Right cardiac atrium (tissue), 5 donors: ENCODE measurements at places on chromosomes 4 and X. TPM values are rescaled to one million over a fixed set of nuclear protein-coding genes. Genes with fewer than 3 reads are reported as not detected.
A peak's percentile ranks its signal among the peaks of the same experiment; 100 is the strongest.

- DNase-seq = no peak
Observed at GRCh38 chr4:36218121-36218520, 26.2 kb downstream of the ARAP2 start.

GRCh38 chr4:8176547-8177399 lies 18.2 kb upstream of the ABLIM2 start:
- peak; percentile 81 for DNase-seq

DNA sequence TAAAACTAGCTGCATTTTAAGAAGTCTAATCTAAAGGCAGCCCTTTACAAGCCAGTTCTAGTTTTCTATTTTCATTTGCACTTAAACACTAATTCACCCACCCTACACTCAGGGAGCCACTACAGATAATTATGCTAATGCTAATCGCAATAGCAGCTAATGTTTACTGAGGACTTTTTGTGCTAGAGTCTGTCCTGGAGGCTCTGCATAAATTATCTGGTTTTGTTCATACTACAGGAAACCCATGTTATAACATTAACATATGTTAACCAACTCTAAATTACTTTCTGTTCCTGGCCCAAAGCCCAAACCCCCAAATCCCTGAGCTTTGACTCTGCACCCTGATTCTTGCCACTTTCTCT lies 480 bp upstream of the RADX start:
- DNase-seq = no peak

GRCh38 chr4:153684971-153685371 lies 891 bp downstream of the TLR2 start:
- DNase-seq = no peak

DNA sequence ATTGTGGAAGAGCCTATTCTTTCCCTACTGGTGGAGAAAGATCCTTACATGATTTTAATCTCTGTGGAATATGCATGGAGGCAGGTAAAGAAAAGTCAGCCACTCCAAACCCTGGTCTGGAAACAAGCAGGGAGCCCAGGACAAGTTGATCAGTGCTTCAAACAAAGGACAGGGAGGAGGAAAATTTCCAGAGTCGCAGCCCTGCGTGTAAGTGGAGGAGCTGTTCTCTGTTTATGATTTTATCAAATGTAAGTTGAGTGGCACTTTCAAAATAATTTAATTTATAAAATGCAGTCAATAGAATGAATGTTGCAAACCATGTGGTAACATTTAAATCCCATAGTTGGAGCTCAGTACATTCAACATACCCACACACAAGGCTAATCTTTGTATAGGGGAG lies 57.0 kb downstream of the SLC34A2 start:
- DNase-seq = no peak

DNA sequence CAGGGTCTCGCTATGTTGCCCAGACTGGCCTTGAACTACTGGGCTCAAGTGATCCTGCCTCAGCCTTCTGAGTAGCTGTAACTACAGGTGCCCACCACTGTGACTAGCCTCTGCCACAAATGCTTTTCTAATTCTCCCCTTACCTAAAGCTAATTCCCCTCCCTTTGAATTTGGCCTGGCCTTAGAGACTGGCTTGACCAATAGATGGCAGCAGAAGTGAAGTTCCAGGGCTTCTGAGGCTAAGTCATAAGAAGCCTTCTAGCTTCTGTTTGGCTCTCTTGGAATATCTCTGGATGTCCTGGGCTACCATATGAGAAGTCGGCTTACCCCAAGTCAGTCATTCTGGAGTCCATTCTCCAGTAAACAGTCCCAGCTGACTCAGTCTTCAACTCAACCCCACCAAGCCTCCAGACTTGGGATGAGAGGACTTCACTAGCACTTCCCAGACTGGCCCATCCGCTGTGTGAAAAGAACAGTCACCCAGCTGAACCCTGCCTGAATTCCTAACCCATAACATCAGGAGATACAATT lies 61.0 kb downstream of the HPRT1 start:
- DNase-seq = no peak

GRCh38 chr4:74624351-74625151 lies 169.8 kb downstream of the BTC start:
- no peak for DNase-seq

- DNase-seq = no peak
Observed at GRCh38 chr4:122619611-122620010, 1.3 kb downstream of the IL21 start.

- no peak for DNase-seq
Observed at GRCh38 chrX:153303276-153304262, 18.0 kb downstream of the PNMA6F start.

DNA sequence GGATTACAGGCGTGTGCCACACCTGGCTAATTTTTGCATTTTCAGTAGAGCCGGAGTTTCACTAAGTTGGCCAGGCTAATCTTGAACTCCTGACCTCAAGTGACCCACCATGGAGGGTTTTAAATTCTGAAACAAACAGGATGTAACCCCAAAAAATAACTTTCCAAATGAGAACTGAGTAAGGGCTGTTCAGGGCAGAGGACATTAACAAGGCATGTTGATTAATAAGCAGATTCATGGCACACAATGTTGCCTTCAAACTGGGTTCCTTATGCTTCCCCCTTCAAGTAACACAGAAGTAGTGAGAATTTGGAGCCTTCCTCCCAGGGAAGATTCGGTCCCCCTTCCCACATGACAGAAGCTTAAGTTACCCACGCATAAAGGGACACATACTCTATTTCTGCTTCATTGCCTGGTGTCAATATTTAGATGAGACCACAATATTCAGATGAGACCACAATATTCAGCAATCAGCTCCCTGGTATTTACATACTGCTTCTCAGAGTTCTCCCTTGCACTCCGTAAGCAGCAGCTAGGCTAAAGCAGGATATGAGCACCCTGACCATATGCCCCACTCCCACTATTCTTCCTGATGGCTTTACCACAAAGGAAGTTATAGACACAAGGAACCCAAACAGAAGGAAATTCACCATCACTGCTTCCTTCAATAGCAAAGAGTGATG lies 21.4 kb downstream of the GRSF1 start:
- no peak for DNase-seq

Gene RENBP
- 15.3 TPM for total RNA-seq

Gene FGD1
- total RNA-seq = 6.5 TPM
